ENCODE measurements at places on chromosomes 2 and 18.

DNA sequence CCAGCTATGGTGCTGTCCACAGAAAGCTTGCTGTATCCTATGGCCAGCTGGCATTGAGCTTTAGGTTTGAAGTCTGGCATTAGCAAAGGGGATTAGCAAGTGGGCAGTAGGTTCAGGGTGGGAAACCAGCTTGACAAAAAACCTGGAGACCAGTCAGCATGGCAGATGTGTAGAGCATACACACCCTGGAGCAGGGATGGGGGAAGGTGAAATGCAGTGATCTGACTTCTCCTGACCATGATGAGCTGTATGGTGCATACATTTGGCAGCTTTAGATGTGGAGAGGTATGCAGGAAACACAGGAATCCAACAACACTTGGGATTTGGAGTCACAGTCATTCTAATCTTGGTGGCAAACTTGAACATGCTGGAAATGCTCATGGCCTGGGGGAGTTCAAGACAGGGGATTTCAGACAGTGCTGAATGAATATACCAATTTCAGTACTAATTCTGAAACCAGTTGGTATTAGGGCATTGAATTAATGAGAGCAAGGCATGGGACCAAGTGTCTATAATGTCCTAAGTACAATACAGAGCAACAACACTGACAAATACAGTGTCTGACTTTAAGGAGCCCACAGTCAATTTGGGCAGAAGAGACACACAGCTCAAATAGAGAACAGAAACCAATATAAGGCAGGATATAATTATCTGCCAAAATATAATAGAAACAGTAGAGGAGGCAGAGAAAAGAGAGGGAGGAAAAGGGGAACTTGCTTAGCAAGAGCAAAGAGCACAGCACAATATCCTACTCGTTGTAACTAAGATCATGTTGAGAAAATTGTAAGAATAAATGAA lies 11.8 kb downstream of the ARHGAP15 start:
- no peak for DNase-seq

DNA sequence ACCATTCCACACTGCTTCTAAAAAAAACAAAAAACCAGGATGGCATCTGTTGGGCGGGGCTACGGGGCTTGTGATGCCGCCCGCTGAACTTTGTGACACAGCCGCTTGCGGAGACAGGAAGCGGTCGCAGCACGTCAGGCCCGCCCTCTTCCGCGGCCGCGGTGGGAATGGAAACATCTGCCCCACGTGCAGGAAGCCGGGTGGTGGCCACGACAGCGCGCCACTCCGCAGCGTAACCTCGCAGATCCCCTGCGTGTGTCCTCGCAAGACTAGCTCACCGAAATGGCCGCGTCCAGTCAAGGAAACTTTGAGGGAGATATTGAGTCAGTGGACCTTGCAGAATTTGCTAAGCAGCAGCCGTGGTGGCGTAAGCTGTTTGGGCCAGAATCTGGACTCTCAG lies 168.5 kb downstream of the SUCLG1 start:
- no peak for DNase-seq

DNA sequence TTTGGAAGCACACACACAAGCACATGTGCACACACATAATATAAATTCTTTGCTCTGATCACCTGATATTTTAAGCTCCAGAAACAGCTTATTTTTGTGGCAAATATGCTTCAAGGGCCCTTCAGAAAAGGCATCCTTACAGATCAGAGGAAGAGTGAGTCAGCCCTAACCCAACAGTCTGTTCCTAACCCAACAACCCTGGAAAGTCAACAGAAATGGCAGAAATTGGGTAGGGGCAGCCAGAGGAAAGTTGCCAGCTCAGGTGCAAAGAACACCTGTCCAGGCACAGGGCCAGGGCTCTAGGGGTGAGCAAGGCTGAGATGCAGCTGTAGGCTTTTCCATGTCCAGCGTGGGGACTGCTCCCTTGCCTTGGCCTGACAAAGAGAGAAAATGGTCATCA lies 6.4 kb upstream of the NCKAP5 start:
- DNase-seq: no peak

DNA sequence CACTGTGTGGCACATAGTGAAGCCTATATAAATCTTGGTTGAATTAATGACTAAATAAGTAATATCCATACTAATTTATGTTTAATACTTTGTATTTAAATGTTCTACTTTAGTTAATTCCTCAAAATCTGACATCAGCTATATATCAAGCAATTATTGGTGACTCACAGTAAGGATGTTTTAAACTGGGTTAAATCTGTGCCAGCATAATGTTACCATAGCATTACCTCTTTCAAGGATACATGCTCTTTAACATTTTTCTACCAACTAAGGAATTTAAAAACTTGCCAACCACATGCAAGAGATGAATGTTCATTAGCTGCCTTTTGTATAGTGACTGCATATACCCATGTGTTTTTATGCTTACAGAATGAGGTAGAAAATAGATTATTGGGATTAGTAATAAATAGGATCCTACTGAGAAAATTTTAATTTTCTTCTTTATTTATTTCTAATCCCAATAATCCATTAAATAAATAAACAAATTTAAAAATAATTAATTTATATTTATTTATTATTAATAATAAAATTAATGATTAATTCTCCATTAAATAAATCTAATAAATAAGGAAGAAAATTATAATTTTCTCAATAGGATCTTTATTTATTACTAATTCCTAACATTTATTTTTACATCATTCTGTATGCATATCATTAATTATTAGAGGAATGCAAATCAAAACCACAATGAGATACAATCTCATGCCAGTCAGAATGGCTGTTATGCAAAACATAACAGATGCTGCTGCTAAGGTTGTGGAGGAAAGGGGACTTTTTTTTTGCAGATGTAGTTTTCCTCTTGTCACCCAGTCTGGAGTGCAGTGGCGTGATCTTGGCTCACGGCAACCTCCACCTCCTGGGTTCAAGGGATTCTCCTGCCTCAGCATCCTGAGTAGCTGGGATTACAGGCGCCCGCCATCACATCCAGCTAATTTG lies 410.7 kb upstream of the DSEL start:
- DNase-seq: no peak

DNA sequence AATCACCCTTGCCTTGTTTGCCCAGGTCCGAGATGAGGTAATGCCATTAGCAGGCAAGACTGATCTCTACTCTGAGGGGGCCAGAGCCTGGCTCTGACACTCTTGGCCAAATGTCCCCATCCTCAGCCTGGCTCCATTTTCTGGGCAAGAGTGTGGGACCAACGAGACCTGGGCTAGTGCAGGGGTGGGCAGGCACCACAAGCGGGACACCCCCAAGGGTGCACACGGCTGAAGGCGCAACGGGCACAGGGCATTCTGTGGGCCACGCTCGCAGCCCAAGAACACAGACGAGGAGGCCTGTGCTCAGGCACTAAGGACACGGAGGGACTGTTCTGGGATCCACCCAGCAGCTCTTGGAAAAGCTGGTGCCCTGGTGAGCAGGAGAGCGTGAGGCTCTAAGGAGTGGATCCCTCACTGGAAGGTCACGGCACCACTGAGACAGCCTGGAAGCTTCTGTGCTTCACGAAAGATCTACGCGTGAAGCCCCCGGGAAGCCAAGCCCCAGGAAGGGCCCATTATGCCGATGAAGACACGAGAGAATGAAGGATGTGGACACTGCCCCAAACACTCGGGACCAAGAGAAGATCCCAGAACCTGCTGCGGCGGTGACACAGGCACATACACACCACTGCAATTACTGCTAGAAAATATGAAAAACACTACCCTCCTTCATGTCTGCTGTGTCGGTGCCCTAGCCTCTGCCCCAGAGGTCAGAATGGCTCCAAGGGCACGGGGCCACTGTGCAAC lies 138.2 kb downstream of the HDAC4 start:
- DNase-seq: no peak

- peak; percentile 37 for DNase-seq
These were observed 55.0 kb downstream of the PKDCC start for GRCh38 chr2:42102591-42103450.

DNA sequence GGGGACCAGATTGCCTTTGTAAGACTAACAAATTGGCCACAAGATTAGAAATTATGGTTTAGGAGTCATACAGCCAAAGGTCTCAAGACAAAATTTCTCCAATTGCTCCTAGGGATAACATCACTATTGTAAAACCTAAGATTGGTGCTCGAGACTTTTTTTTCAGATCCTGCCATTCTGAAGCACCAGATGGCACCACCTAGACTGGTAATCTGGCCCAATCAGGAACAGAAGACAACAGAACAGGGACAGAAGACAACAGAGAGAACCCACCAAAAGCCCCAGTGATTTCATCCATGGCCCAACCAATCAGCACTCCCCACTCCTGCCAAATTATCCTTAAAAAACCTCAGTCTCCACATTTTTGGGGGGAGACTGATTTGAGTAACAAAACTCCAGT lies 66.8 kb downstream of the LINC00305 start:
- no peak for DNase-seq

GRCh38 chr2:190304404-190304803 lies 15.2 kb downstream of the HIBCH start:
- DNase-seq: no peak
